Hematopoietic multipotent progenitor cell (in vitro differentiated cells): ENCODE measurements at places on chromosomes 2 and 18. TPM values are rescaled to one million over a fixed set of nuclear protein-coding genes. Genes with fewer than 3 reads are reported as not detected.

DNA sequence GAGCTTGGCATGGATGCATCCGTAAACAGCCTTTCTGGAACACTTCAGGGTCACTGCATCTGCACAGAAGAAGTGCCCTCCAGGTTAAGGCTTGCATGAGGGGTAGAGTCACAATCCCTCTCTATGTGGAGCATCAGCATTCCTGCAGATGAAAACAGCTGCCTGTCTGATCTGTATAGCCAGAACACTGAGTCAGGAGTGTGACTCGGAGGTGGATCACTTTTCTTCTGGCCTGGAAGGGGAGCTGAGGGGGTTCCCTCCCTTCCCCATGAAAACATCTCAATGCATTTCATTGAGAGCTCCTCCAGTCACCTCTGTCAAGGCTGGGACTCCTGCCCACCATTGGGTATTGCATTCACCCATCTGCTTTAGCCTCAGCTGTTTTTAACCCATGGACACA is 72.5 kb upstream of the SERPINE2 start:
- DNase-seq = no peak

DNA sequence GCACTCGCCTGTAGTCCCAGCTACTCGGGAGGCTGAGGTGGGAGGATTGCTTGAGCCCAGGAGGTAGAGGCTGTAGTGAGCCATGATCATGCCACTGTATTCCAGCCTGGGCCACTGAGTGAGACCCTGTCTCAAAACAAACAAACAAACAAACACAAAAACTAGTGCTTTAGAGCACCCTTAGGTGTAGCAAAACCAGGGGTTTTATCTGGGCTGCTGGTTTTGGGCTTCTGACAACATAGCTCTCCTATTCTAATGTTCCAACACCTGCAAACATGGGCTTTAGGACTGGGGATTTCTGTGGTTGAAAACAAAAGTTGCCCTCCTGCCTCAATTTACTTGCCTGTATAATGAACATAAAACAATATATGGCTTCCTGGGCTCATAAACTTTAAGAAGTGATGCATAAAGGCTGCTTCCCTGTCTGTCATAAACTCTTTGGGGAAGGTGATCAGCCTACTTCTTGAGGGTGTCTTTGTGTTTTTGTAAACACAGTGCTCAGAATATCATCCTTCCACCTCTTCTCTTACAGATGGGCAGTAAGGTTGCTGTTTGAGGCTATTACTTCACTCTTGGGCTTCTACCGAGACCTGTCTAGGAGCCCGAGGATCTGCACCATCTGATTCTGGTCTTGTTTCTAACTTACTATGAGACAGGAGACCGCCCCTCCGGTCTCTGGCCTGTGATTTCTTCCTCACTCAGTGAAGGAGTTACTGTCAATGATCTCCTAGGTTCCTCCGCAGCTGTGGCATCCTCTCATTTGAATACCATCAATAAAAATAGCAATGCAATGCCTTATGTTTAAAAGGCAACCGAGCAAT is 246.5 kb downstream of the MYCN start:
- no peak for DNase-seq

- DNase-seq = no peak
These were observed 3.6 kb downstream of the BCL11A start for GRCh38 chr2:60549928-60550177.

GRCh38 chr2:56333812-56334485 is 150.2 kb downstream of the CCDC85A start:
- no peak for DNase-seq

GRCh38 chr2:146547236-146547635 is 1297.6 kb upstream of the ACVR2A start:
- DNase-seq = no peak

DNA sequence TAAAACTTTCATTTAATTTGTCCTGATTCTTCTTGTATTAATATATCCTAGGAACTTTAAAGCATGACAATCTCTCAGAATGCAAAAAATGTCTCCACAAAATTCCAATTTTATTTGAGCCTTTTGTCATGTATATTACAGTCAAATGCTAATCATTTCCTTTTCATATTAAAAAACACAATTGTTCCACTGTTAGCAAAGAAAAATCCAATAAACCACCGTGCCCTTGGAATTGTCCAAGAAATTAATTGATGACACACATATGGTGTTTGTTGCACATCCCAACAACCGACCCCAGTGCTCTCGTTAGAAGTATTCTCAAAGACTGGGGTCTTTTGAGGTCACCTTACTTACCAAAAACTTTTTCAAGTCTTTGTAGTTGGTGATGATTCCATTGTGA is 28.1 kb downstream of the GFPT1 start:
- no peak for DNase-seq

DNA sequence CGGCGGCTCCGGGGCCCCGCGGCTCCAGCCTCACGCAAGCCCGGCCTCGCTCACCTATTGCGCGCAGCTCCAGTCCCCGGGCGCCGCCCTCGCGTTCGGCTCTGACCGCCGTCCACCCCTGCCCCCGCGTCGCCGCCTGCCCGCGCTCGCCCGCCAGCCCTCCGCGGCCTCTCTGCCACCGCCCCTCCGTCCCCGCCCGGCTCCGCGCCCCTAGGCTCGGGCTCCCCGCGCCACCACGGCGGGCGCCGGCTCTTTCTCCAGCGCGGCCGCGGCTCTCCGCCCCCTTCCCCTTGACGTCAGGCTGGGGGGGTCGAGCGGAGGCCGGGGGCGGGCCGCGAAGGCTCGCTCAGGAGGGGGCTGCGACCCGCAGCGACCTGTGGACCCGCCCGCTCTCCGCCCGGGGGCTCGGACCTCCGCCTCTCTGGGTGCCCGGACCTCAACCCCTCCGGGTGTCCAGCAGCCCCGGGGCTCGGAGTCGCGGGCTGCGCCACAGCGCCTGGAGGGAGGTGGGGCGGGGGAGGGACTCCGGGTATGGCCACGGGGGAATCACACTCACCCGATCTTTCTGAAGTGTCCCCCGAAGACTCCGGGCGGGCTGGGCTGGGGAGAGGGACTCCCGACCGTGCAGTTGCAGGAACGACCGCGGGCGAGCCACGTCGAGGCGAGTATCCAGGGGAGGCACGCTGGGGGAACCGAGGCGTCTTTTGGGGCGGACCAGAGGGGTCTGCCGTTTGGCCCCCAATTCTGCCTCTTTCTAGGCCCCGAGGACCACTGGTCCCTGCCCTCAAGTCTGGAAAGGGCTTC is at the start of gene SEMA4C:
TSS of gene SEMA4C (minus strand) at position 259 of the 804 bp plus-strand sequence. CDS start 2,194 bp downstream, outside the sequence.
- peak; percentile 47 for DNase-seq

GRCh38 chr18:26356045-26356785 is 130.0 kb downstream of the TAF4B start:
- no peak for DNase-seq

- DNase-seq = no peak
These were observed 60.6 kb upstream of the ATP8B1 start for GRCh38 chr18:57863706-57864105.

GRCh38 chr2:70935468-70936164 is at the start of gene ATP6V1B1:
Gene ATP6V1B1, plus strand, starts transcription at chr2:70935900. Its CDS starts 55 bp downstream, at chr2:70935955.
- no peak for DNase-seq

GRCh38 chr2:17719562-17720371 is 33.8 kb downstream of the SMC6 start:
- no peak for DNase-seq

DNA sequence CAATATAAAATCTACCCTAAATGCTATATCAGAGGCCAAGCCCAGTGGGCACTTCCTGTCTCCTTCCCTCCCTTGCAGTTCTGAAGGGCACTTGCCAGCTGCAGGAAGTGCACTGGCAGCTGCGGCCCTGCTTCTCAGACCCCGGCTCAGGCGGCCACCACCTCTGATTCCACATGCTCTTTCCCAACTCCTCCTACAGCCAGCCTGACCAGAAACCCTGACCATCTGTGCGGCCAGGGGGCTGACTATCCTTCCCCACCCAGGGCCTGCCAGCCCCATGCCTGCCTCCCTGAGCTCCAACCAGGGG is 88.6 kb downstream of the ZBTB7C start:
- DNase-seq = peak; percentile 20

- no peak for DNase-seq
These were observed 984 bp downstream of the CCDC88A start for GRCh38 chr2:55418512-55419232.

GRCh38 chr2:129806317-129806716 is 173.1 kb upstream of the RAB6C start:
- no peak for DNase-seq

DNA sequence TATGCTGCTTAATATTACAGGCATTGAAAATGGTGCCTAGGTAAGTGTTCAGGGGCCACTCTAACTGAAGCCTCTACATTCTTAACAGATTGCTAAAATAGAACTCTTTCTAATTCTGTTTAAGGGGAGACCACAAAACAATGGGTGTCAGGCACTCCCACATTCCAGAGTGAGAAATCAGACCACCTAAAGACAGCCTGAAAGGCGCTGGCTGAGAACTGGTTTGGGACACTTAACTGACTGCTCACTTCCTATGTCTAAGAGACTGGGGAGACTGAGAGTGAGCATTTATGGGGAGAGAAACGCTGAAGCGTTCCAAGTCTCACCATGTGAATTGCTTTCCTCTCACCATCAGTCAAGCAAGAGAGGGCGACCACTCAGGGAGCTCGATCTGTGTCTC is 108.8 kb upstream of the ITGB6 start:
- no peak for DNase-seq

- peak; percentile 17 for DNase-seq
These were observed 35.4 kb upstream of the RHOB start for GRCh38 chr2:20411361-20411894.

DNA sequence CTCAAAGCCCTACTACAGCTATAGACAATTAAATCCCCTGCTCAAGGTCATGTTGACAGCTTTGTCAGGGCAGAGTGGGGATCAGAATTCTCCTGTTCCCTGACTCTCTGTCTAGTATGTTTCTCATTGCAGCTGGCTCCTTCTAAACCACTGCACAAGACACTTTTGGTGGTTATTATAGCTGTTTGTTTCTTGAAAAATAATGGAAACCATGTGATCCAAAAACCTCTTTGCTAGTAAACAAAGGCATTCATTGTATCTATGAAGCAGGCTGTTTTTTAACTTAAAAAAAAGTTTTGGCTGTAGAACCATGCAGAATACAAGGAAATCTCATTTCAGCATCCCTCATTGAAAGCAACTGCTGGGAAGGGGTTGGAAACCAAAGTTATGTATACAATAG is 352.5 kb upstream of the EPHA4 start:
- no peak for DNase-seq

GRCh38 chr2:219266232-219266631 is 12.5 kb upstream of the TUBA4A start:
- DNase-seq = no peak

DNA sequence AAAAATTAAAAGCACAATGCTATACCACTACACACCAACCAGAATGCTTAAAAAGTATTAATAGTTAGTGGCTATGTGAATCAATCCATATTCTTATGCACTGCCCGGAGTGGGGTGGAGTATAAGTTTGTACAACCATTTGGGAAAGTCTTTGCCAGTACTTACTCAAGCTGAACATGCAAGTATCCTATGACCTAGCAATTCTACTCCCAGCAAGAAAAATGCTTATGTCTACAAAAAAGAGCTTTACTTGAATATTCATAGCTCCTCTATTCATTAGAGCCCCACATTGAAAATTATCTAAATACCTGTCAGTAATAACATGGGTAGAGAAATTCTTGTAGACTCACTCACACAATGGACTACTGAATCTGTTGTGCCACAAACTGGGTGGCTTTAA is 21.4 kb upstream of the CNOT11 start:
- DNase-seq = no peak

GRCh38 chr2:200318940-200319435 is 12.5 kb downstream of the SPATS2L start:
- DNase-seq = no peak

DNA sequence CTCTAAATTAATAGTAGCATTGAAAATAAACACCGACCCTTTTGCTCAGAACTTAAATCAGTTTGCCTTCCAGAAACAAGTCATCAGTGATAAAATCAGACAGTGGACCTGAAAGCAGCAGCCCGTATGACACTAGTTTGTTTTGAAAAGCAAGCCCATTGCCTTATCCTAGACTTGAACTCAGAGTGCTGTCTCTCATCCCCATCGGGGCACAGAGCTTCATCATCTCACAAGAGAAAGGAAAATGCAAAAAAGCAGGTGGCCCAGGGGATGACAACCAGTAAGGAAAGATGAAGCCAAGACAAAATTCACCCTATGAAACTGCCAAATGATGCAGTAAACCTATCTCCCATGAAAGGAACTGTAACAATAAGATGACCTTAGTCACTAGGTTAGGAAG is 71.2 kb downstream of the CERKL start:
- DNase-seq = no peak

GRCh38 chr18:34838669-34839068 is 128.6 kb downstream of the DTNA start:
- no peak for DNase-seq

DNA sequence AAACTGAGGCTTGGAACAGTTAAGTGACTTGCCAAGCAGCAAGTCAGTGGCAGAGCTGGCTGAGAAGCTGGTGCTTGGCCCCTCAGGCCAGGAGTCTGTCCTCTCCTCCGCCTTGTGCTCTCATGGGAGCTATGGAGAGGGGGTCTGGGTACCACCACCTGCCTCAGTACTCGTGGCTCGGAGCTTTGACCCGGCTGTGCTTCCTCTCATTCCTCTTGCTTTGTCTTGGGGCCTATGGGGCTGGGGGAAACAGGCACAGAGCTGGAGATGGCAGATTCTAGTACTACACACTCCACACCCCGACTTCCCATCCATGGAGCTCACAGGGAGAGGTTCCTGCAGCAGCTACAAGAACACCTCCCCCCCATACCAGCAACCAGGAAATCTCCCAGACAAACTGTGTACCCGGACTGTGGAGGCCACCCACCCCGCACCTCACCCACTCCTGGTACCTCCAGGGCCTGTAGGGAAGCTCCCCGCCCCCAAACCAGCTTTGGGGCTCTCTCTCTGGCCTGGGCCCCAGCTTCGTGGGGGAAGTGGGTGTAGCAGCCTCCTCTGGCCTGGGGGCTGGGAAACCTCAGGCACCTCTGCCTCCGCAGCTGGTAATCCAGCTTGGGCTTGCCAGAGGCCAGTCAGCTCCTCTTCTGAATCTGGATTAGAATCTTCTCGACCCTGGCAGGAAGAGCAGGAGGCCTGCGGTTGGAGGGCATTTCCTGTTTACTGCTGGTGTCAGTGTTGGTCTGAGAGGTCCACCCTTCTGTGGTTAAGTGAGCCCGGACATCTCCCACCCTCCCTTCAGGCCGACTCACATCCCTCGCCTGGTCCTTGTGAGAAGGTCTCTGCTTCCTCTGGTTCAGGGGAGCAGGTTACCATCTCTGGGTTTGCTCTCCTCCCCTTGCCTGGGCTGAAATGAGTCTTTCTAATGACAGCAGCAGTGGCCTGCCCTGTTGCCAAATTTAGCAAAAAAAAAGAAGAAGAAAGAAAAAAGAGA is 22.3 kb upstream of the RHOB start:
- DNase-seq = peak; percentile 76

The COLEC11 gene
- not detected for total RNA-seq

The EN1 gene
- not detected for total RNA-seq

The GYPC gene
- 468 TPM for total RNA-seq

The ANKRD29 gene
- under 0.01 TPM for total RNA-seq

The TMEM178A gene
- total RNA-seq = 0.81 TPM

The OSBPL6 gene
- 0.27 TPM for total RNA-seq

The RNF152 gene
- 0.27 TPM for total RNA-seq

The CNRIP1 gene
- 40.7 TPM for total RNA-seq

The UGT1A8 gene
- under 0.01 TPM for total RNA-seq
